RCC 7860 (cell line): ENCODE measurements at places on chromosomes 4 and X.

DNA sequence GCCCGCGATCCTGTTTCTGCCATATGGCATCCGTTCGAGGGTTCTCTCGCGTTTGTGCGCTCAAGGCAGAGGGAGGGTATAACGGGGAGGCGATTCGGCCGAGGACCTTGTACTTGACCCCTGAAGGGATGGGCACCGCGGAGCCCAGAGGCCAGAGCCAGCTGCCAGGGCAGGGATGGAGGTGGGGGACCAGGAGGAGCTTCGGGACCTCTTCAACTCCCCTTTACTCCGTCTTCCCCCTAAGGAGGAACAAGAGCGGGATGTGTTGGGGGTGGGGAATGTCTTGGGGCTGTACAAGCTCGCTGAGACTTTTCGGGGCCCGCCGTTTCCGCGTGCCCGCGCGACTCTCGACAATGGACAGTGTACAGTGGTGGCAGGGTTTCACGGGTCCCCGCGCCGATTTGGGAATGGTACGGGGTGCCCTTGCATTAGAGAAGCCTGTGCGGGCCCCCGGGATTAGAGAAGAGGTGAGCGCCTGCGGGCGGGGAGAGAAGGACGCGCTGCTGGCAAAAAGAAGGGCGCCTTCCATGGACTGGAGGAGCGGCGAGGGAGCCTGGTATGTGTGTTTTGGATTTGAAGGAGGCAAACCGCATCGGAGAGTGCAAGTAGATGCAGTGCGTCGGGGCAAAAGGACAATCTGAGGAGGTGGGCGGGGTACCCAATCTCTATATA is 760 bp downstream of the UGT8 start:
- DNase-seq = no peak

DNA sequence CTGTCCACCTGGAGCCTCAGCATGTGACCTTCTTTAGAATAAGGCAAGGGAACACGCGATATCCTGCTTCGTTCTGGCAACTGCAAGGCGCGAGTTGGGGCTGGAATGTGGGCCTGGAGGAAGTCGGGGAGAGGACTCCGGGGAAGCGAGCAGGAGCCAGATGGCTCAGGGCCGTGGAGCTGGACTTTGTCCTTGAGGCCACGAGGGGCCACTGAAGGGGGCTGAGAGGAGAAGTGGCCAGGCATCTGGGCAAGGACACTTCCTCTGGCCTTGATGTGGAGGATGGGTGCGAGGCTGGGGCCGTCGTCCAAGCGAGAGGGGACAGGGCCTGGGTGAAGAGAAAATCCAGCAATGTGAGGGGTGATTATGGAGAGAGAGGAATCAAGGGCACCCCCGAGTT is 12.2 kb upstream of the DUSP9 start:
- DNase-seq = no peak

DNA sequence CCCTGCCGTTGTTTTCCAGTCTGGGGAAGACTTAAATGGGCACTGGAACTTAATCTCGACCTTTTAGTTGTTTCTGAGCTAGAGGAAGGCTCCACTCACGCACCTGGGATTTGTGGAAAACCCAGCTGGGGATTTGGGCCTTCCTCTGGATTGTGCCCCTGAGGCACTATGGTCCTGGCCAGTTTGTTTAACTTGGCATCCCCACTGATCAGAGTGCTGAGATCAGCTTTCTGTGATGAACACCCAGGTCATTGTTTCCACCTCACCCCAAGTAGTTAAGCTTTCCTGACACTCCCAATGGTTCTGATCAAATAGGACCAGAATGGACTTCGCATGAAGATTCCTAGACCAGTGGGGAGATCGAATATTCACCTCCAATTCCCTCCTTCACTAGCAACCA is 20.5 kb upstream of the NAP1L5 start:
- DNase-seq = no peak

DNA sequence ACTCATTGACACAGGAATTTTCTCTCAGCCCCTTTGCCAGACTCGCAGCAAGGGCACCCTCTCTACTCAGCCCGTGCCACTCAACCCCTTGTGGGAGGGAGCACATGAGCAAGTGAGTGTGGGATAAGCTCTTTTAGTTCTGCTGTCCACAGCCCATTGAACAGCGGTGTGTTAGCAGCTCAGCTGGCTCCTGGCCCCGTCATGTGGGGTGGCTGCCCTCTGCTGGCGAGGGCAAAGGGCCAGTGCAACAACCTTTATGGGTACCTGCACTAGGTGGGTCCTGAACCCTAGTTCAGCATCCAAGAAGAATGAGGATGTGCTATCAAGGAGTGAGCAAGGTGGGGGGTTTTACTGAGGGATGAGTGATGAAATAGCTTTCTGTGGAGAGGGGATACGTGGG is 85.0 kb upstream of the ZNF81 start:
- DNase-seq = peak; percentile 9

- DNase-seq = no peak
Measured at GRCh38 chr4:147368948-147369347, 111.9 kb upstream of the EDNRA start.

DNA sequence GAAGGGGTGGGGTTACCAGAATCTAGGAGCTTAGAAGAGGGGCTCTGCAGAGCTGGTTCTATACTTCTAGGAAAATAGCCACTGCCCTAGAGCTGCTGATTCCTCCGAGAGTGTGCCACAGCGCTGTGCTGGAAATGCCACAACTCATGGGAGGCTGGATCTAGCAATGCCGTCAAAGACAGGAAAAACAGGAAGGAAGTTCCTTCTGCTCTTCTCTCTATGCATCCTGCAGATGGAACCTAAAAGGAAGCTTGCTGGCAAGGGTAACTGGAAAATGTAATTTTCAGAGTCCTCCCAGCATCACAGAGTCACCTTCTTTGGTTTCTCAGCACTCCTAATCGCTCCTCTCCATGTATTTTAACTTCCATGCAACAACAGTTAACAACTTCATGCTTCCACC is 121.2 kb upstream of the TLL1 start:
- DNase-seq = no peak

GRCh38 chr4:78136109-78137081 is 79.3 kb downstream of the FRAS1 start:
- no peak for DNase-seq

- no peak for DNase-seq
Measured at GRCh38 chrX:100939333-100939732, 10.6 kb upstream of the XKRX start.

DNA sequence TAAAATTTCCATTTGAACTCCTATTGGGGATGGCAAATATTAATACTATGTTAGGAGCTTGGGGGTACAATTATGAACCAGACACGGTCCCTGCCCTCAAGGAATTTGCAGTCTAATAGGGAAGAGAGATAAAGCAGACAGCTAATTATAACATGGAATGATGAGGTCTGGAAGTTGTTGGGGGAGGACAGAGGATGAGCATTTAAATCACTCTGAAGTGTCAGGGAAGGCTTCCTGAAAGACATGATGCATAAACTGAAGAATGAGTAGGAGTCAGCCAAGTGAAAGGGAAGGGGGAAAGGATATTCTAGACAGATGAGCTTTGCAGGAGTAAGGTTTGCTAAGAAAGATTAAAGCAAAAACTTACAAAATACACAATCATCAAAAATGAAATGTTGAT is 15.9 kb downstream of the PLAC1 start:
- peak; percentile 64 for DNase-seq

DNA sequence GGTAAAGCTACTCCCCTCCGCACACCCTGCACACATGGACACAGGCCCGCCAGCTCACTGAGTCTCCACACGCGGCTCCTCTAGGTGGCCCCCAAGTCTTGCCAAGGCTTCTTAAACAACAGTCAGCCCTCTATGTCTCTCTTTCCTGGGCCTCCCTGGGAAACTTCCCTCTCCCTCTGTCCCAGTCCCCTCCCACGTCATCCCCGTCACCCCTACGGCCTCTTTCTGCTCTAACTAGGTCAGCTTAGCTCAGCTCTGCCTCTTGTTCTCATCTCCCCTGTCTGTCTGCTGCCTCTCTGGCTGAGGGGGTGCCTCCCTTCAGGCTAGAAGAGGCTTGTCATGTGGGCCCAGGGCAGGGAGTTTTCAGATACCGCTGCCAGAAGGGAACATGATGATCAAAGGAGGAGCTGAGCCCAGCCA is 38.8 kb downstream of the SEPTIN6 start:
- no peak for DNase-seq

DNA sequence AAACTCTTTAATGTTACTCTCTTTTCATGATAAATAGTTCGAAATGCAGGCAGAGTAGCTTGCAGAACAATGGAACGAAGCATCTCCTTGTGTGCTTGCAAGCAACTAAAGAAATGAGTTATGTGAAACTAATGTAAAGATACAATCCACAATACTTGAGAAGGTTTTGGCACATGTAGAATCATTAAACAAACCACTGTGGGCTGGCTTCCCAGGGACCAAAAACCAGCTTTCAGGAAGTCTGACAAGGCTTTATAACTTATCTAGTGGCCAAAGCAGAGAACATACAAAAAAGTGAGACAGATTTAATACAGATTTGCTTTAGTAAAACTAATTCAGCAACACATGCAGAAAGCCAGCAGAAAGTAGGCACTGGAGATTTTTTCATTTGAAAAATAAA is 1673.8 kb upstream of the AGA start:
- no peak for DNase-seq

DNA sequence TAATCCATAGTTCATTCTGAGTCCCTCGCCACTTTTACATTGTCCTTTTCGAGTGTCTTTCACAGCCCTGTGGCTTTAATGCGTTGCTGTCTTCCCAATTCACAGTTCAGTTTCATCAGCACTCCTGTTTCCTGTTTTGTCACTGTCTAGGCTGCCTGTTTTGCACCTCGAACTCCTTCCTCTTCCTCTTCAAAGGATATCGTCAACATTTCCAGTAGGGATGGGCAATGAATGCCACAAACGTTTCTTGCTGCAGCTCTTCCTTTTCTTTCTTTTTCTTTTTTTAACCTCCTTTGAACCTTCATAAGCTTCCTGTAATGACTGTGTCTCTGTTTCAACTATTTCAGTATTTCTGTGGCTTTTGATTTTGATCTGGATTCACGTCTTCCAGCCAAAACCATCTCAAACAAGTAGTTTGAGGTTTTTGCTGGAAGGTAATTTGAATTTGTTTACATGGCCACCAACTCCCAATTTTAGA is 105.4 kb downstream of the ANXA3 start:
- DNase-seq = no peak

DNA sequence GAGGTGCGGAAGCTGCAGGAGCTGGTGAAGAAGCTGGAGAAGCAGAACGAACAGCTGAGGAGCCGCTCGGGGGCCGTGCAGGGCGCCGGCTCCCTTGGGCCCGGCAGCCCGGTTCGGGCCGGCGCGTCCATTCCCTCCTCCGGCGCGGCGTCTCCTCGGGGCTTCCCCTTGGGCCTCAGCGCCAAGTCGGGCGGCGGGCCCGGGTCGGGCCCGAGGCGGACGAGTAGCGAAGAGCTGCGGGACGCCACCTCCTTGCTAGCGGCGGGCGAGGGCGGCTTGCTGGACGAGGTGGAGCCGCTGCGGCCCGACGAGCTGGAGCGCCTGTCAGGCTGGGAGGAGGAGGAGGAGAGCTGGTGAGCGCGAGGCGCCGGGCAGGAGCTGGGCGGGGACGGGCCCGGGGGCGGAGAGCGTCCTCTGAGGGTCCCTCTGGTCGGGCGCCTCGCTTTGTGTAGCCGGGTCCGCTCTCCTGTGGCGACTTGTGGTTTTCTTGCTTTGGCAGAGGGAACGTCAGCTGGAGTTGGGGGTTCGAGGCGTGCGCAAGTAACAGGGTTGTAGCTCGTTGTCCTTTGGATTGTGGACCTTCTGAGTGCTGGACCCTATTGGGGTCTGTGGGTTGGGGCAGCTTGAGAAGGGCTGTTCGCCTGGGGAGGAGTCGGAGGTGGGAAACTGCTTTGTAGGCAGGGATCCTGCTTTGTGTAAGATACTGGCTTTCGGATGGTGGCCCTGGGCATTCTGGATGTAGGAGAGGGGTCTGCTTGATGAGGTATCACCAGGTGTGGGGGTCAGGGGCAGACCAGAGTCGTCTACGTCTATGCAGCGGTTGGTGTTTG is 662 bp downstream of the SLAIN2 start:
- no peak for DNase-seq
